ENCODE measurements at places on chromosomes 11 and 22. TPM values are rescaled to one million over a fixed set of nuclear protein-coding genes. Genes with fewer than 3 reads are reported as not detected.

NLRP10 gene
- not detected for total RNA-seq

TLCD5 gene
- 0.22 TPM for total RNA-seq

FGF4 gene
- total RNA-seq = not detected

CRYBB2 gene
- total RNA-seq = not detected

RAPSN gene
- total RNA-seq = 3.5 TPM

KLHDC7B gene
- total RNA-seq = 4.9 TPM

FADS1 gene
- 19.6 TPM for total RNA-seq

SWAP70 gene
- total RNA-seq = 277 TPM

TSSK2 gene
- not detected for total RNA-seq

MUC5B gene
- not detected for total RNA-seq

TTC36 gene
- total RNA-seq = 0.32 TPM

IL17REL gene
- total RNA-seq = 0.31 TPM

B4GAT1 gene
- 1.9 TPM for total RNA-seq

CRYBB3 gene
- not detected for total RNA-seq

ALX4 gene
- total RNA-seq = not detected

TFIP11 gene
- total RNA-seq = 59.0 TPM

BTBD18 gene
- total RNA-seq = not detected

SCGB1D2 gene
- not detected for total RNA-seq

TSPAN32 gene
- total RNA-seq = 6.8 TPM

NRGN gene
- 1.0 TPM for total RNA-seq

SPDYC gene
- not detected for total RNA-seq

OR4D5 gene
- not detected for total RNA-seq

PHOX2A gene
- not detected for total RNA-seq

MMP1 gene
- not detected for total RNA-seq

LAYN gene
- not detected for total RNA-seq

MIEF1 gene
- total RNA-seq = 38.2 TPM

DCDC1 gene
- not detected for total RNA-seq

TMEM218 gene
- total RNA-seq = 18.8 TPM

CCDC81 gene
- total RNA-seq = 0.82 TPM

SLC22A12 gene
- total RNA-seq = not detected

OR51B5 gene
- total RNA-seq = not detected

GUCY1A2 gene
- total RNA-seq = 0.07 TPM

CCDC89 gene
- total RNA-seq = not detected

OR4D6 gene
- total RNA-seq = not detected

HINFP gene
- 62.6 TPM for total RNA-seq

CLDN25 gene
- not detected for total RNA-seq

CHST1 gene
- not detected for total RNA-seq

PSMD13 gene
- 149 TPM for total RNA-seq

FOLR2 gene
- total RNA-seq = 0.67 TPM

TREH gene
- not detected for total RNA-seq

MYO7A gene
- 5.4 TPM for total RNA-seq

MOV10L1 gene
- not detected for total RNA-seq
